ENCODE measurements at places on chromosomes 3 and 15. TPM values are rescaled to one million over a fixed set of nuclear protein-coding genes. Genes with fewer than 3 reads are reported as not detected.

BTD gene
- 11.9 TPM for total RNA-seq

SEMA3F gene
- total RNA-seq: 22.9 TPM

MST1R gene
- total RNA-seq: 1.1 TPM

HRG gene
- not detected for total RNA-seq

TRH gene
- not detected for total RNA-seq

CHCHD6 gene
- 40.9 TPM for total RNA-seq

RGMA gene
- 0.47 TPM for total RNA-seq

CCNB2 gene
- total RNA-seq: 94.5 TPM

REC114 gene
- total RNA-seq: not detected

UROC1 gene
- not detected for total RNA-seq

PLIN1 gene
- total RNA-seq: 0.17 TPM

CYP1A2 gene
- total RNA-seq: 0.23 TPM

RLBP1 gene
- not detected for total RNA-seq

RBP2 gene
- total RNA-seq: not detected

CEP97 gene
- total RNA-seq: 9.7 TPM

GCHFR gene
- 4.4 TPM for total RNA-seq

Measured in MG63 (cell line).